ENCODE measurements at places on chromosomes 2 and 18. TPM values are rescaled to one million over a fixed set of nuclear protein-coding genes. Genes with fewer than 3 reads are reported as not detected.
A peak's percentile ranks its signal among the peaks of the same experiment; 100 is the strongest.

GRCh38 chr2:46346719-46347118 lies 49.5 kb downstream of the EPAS1 start:
- peaks cover 18% of the 10 kb centered on the region for H3K4me1 ChIP-seq
- H3K4me3 ChIP-seq, result no peak overlapping the region
- no peaks in the 10 kb centered on the region for H3K27me3 ChIP-seq
- no peak overlapping the region for H3K27ac ChIP-seq
- DNase-seq, result no peak
- no peaks in the 10 kb centered on the region for H3K36me3 ChIP-seq

PDE11A gene
- 0.53 TPM for total RNA-seq

DNA sequence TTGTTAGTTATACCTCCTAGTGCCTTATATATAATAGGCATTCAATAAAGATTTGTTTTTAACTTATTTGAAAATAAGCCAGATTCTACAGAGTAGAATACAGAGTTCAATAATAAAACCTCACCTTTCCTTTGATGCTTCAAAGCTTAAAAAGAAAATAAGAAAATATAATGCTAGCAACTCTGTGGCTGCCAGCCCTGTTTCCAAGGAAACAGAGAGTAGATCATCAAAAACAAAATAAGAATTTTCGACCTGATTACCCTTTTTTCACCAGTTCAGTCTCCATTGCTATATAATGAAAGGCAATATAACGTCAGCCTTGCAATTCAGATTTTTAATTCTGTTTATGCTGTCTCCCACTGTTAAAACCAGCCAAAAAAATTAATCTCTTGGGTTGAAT lies 8.9 kb upstream of the PGAP1 start:
- H3K4me3 ChIP-seq, result no peak overlapping the region
- no peak for DNase-seq
- H3K4me1 ChIP-seq, result no peaks in the 10 kb centered on the region
- H3K27me3 ChIP-seq, result no peaks in the 10 kb centered on the region
- no peaks in the 10 kb centered on the region for H3K36me3 ChIP-seq
- H3K27ac ChIP-seq, result no peak overlapping the region

C2orf15 gene
- total RNA-seq, result 7.0 TPM

DNA sequence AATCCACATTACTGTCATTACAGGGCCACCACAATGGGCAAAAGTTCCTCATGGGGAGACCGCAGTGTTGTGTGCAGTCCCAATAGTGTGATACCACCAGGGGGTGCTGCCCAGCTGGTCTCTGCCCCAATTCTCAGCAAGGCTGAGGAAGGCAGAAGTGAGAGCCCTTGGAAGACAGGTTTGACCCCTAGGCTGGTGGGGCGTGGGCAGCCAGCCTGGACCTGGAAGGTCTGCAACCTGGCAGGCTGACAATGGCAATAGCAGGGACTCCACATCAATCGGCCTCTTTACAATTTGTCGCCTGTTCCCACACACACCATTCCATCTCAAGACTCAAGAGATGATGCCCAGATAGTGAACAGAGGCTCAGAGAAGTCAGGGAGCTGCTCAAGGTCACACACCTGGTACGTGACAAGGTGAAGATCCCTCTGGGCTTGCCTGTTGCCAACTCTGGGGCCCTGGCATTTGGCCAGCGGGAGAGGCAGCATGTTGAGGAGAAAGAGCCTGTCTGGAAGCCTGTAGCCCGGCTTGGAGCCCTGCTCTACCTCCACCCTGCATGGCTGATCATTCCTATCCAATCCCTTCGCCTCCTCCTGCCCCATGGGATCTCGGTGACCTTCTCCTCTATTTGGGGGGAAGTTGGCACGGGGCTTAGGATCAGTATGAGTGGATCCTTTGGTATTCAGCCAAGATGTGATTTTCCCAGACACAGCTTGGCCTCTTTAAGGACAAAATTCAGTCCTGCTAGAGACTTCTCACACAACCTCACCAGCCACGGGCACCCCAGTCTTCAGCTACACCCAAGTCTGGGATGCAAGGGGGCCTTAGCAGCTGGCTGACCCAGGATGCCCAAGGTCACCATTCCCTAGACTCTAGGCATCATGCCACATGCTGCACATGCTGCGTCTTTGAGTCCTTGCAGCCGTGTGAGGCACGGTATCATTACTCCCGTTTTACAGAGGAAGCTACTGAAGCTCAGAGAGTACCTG lies 2.9 kb upstream of the ATOH8 start:
- DNase-seq, result peak; percentile 83
- H3K4me1 ChIP-seq, result peaks cover 10% of the 10 kb centered on the region

GREB1 gene
- total RNA-seq, result 31.9 TPM

DNA sequence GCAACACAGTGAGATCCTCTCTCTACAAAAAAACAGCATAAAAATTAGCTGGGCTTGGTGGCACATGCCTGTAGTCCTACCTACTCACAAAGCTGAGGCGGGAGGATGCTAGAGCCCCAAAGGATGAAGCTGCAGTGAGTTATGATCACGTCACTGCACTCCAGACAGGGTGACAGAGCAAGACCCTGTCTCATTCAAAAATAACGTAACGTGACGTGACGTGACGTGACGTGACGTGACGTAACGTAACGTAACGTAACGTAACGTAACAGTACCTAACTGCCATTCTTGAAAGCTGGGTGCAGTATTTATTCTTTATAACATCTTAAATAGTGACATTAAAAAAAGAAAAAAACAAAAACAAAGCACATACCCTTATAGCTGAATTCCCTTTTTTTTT lies 51.7 kb downstream of the NOL10 start:
- DNase-seq, result no peak
- no peak overlapping the region for H3K4me3 ChIP-seq
- no peak overlapping the region for H3K27ac ChIP-seq
- H3K4me1 ChIP-seq, result no peaks in the 10 kb centered on the region
- H3K27me3 ChIP-seq, result no peaks in the 10 kb centered on the region

- no peak for DNase-seq
- H3K27ac ChIP-seq, result peak overlapping the region; percentile 12
These were observed 7.7 kb downstream of the MDH1 start for GRCh38 chr2:63596401-63596883.

DNA sequence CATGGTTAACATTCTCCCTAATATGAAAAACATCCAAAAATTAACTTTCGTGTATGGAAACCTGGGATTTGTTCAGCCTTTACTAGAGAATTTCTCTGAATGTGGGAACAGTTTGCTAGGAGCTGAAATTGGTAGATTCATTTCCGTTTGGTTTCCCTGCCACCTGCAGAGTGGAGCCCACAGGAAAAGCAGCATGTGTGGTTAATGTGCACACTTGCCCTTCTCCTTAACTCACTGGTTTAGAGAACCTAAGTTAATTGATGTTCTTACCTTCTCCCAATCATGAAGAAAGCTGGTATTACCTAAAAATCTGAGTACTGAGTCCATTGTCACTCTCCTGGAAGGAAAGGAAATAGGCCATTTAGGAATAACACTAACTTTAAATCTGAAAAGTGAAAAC lies 37.6 kb upstream of the ASXL3 start:
- no peak overlapping the region for H3K4me3 ChIP-seq
- H3K4me1 ChIP-seq, result peaks cover 12% of the 10 kb centered on the region
- no peaks in the 10 kb centered on the region for H3K27me3 ChIP-seq

MAP2 gene
- total RNA-seq, result 3.7 TPM

- no peak for DNase-seq
- H3K4me1 ChIP-seq, result peaks cover 56% of the 10 kb centered on the region
- H3K27me3 ChIP-seq, result no peaks in the 10 kb centered on the region
- H3K27ac ChIP-seq, result peak overlapping the region; percentile 2
- no peak overlapping the region for H3K4me3 ChIP-seq
- H3K36me3 ChIP-seq, result no peaks in the 10 kb centered on the region
These were observed 193.8 kb downstream of the GULP1 start for GRCh38 chr2:188485496-188485895.

DNA sequence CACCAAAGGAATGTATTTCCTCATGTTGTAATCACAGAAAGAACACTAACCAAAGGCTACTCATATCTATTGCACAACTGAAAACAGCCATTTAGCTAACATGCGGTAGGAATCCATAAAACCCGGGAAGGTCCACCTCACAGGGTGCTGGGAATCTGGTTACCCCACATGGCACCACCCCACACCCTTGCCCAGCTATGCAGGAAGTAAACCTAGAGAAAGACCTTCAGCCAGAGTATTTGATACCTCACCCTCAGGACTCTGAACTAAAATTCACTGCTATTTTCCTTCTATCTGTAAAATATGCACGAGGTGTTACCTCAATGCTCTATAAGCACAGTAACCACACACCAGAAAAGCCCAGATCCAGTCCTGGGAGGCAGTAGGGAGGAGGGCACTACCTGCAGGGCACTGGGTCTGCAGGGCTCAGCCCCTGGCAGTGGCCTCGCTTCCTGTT lies 45.8 kb downstream of the PTPN2 start:
- H3K4me3 ChIP-seq, result no peak overlapping the region
- peak overlapping the region; percentile 64 for H3K27ac ChIP-seq
- no peaks in the 10 kb centered on the region for H3K27me3 ChIP-seq
- DNase-seq, result no peak

ANKRD53 gene
- total RNA-seq, result 0.39 TPM

GRCh38 chr2:9236867-9237266 lies 30.3 kb downstream of the ASAP2 start:
- H3K27ac ChIP-seq, result peak overlapping the region; percentile 26
- H3K36me3 ChIP-seq, result no peaks in the 10 kb centered on the region
- DNase-seq, result no peak
- peaks cover 19% of the 10 kb centered on the region for H3K4me1 ChIP-seq

COL5A2 gene
- total RNA-seq, result 16.0 TPM

- peaks cover 26% of the 10 kb centered on the region for H3K4me1 ChIP-seq
- H3K36me3 ChIP-seq, result no peaks in the 10 kb centered on the region
- no peak for DNase-seq
- H3K4me3 ChIP-seq, result no peak overlapping the region
- peaks cover 65% of the 10 kb centered on the region for H3K27me3 ChIP-seq
These were observed 4.5 kb downstream of the RHOB start for GRCh38 chr2:20451341-20451740.

DNA sequence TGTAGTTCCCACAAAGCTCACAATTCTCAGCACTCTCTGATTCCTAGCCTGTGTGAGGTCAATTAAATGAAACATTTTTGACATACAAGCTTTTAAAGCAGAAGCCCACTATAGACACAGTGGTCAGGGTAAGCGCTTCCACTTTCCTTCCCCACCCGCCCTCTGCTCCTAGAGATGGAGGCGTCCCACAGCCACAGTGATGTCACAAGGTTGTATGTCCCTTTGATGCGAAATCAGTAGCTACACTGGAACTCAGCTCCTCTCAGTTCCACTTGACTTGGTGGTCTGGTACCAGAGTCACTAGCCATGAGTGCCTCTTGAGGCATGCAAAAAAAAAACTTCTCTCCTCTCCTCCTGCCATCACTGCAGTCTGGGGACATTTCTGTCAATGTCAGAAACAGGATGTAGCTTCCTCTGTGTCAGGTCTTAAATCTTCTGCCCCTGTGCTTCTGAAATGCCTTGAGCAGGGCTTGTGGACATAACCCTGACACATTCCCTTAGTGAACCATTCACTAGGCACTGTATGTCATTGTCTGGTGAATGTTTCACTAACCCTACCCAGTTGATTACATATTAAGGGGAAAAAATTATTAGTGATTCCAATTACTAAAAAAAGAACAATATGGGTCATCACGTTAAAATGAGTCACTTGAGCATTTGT lies 7.8 kb downstream of the SULT1C4 start:
- H3K4me3 ChIP-seq, result no peak overlapping the region
- H3K27me3 ChIP-seq, result no peaks in the 10 kb centered on the region
- no peak for DNase-seq
- H3K36me3 ChIP-seq, result 0 out of 2 replicates have a peak, but pooled peaks cover 6% of the 10 kb centered on the region
- peaks cover 32% of the 10 kb centered on the region for H3K4me1 ChIP-seq

GRCh38 chr2:241532168-241532567 lies 23.8 kb upstream of the STK25 start:
- H3K27me3 ChIP-seq, result peaks cover 2% of the 10 kb centered on the region
- H3K4me1 ChIP-seq, result no peaks in the 10 kb centered on the region
- no peak overlapping the region for H3K27ac ChIP-seq
- no peaks in the 10 kb centered on the region for H3K36me3 ChIP-seq

- peaks cover 4% of the 10 kb centered on the region for H3K36me3 ChIP-seq
- H3K27ac ChIP-seq, result no peak overlapping the region
- H3K4me3 ChIP-seq, result no peak overlapping the region
- DNase-seq, result no peak
- no peaks in the 10 kb centered on the region for H3K27me3 ChIP-seq
- H3K4me1 ChIP-seq, result 0 out of 2 replicates have a peak, but pooled peaks cover 8% of the 10 kb centered on the region
These were observed 41.0 kb downstream of the BIN1 start for GRCh38 chr2:127065940-127066318.

HNMT gene
- total RNA-seq, result 2.8 TPM

GRCh38 chr2:160721089-160722040 lies 227.8 kb upstream of the RBMS1 start:
- no peak for DNase-seq
- H3K27me3 ChIP-seq, result no peaks in the 10 kb centered on the region
- H3K4me1 ChIP-seq, result 0 out of 2 replicates have a peak, but pooled peaks cover 2% of the 10 kb centered on the region

ICOS gene
- total RNA-seq, result 0.07 TPM

IL36G gene
- 0.32 TPM for total RNA-seq

SPC25 gene
- total RNA-seq, result 28.6 TPM

- no peak for DNase-seq
- H3K4me1 ChIP-seq, result no peaks in the 10 kb centered on the region
- peaks cover 10% of the 10 kb centered on the region for H3K27me3 ChIP-seq
- no peaks in the 10 kb centered on the region for H3K36me3 ChIP-seq
- H3K4me3 ChIP-seq, result no peak overlapping the region
These were observed 20.3 kb upstream of the KDM3A start for GRCh38 chr2:86420913-86421312.

DNA sequence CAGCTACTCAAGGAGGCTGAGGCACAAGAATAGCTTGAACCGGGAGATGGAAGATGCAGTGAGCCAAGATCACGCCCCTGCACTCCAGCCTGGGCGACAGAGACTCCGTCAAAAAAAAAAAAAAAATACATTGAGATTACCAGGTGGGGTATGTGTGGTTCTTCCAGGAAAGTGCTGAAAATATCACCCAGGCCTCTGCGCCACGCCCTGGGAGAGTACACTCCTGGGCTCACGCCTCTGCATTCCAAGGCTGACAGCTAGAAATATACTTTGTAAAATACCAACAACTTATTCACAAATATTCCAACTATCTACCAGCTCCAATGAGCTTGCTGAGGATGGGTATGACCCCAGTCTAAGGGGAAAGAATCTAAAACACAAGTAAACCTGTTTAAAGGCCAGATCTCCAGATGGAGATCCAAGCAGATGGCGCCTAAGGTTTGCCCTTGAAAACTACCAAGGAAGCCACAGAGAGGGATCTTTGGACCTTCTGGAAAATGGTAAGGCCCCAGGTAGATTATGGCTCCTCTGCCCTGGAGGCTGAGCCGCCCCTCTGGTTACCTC lies 21.6 kb upstream of the B3GNT7 start:
- peaks cover 86% of the 10 kb centered on the region for H3K4me1 ChIP-seq
- peaks cover 3% of the 10 kb centered on the region for H3K36me3 ChIP-seq
- DNase-seq, result no peak
- H3K27ac ChIP-seq, result 0 out of 2 replicates have a peak overlapping the region, but pooled peaks have one; percentile 52
- no peaks in the 10 kb centered on the region for H3K27me3 ChIP-seq
- no peak overlapping the region for H3K4me3 ChIP-seq

All from WTC11 (cell line).